MM.1S (cell line): ENCODE measurements at places on chromosomes 2 and 18.
A peak's percentile ranks its signal among the peaks of the same experiment; 100 is the strongest.

- no peak for DNase-seq
Measured at GRCh38 chr2:100213595-100213994, 71.2 kb upstream of the AFF3 start.

GRCh38 chr2:202014759-202015211 lies 18.9 kb upstream of the FZD7 start:
- DNase-seq, result no peak

DNA sequence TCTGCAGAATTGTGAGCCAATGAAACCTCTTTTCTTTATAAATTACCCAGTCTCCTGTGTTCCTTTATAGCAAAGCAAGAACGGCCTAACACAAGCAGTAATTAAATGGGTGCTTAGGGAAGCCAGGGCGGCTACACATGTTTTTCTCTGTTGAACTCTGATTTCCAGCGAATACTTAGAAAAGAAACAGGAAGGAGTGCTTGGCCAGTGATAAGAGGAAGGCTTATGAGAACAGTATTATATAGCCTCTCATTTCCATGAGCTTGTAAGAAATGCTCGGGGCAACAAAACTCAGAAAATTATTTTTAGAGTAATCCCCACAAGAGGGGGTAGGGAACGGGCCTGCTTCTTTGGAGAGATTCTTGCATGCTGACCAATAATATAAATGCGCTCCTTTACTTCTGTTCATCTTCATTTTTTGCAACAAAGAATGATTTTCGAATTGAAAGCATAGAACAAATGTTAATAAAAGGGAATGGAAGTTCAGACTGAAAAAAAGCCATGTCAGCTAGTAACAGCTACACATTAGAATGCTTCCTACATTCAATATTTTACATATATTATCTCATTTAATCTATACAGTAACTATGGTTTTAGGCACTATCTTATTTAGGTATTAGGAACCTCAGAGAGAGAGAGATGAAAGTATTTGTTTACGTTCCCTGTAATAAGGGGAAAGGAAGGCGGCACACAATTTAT lies 49.7 kb upstream of the CCDC85A start:
- DNase-seq, result no peak

- peak; percentile 62 for DNase-seq
Measured at GRCh38 chr2:157077753-157078350, 179.7 kb upstream of the GALNT5 start.

DNA sequence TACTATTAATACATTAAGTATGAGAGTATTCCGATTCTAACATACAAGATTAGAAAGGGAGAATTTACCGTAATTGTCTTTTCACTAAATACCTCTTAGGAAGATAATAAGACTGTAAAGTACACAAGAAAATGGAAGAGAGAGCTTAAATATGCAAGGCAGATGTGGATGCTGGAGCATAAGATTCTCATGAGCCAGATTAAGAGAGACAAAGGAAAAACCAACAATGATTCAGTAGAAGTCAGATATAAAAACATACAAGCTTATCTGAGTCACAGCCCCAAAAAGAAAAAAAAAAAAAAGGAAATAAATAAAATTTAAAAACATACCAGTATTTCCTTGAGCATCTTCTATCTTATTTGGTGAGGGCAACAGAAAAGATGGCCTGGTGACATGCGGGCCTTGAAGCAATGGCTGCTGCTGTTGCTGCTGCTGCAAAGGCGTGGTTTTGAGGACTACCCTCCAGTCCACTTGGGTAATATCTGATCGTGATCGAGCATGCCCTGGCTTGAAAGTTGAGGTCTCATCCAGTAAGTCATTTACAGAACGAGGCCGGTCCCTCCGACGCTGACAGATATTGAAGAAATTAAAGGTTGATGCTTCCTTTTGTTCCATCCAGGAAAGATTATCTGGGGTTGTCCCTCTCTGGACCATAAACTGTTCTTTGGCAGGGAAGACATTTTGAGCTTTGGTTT lies 24.5 kb downstream of the PLEKHM3 start:
- no peak for DNase-seq

DNA sequence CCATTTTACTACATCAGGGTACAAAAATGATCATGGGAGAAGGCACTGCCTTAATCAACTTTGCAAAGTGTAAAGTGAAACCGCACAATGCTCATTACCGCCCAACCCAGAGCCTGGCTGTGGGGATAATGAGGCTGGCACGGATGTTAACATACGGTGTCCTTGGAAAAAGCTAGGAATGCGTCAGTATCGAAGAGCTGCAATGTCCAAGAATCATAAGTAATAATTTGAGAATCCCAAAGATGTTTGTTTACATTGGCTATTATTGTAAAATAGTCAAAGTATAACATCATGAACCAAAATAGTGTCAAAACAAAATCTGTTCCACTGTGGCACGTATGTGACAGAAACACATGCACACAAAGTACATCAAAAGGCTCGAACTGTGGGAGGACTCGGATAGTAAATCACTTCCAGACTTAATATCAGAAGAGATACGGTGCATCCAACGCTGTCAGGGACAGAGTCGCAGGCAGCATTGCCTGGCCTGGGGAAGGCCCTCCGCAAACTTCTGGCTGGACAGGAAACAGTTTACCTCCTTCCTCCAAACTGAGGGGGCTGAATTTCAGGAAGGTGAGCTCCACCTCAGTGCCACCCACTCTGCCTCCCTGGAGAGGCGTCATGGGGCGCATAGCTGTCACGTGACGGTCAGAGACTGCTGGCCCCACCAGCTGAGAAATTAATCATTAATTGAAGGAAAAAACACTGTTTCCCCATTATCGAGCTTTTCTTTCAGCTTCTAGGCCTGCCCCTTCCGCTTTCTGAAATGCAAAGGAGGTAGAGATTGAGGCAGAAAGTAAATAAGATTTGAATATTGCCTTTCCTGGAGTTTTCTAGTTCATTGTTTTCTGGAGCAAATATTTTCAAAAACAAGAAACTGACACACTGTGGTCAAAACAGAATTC lies 1.8 kb upstream of the ID2 start:
- DNase-seq, result no peak

DNA sequence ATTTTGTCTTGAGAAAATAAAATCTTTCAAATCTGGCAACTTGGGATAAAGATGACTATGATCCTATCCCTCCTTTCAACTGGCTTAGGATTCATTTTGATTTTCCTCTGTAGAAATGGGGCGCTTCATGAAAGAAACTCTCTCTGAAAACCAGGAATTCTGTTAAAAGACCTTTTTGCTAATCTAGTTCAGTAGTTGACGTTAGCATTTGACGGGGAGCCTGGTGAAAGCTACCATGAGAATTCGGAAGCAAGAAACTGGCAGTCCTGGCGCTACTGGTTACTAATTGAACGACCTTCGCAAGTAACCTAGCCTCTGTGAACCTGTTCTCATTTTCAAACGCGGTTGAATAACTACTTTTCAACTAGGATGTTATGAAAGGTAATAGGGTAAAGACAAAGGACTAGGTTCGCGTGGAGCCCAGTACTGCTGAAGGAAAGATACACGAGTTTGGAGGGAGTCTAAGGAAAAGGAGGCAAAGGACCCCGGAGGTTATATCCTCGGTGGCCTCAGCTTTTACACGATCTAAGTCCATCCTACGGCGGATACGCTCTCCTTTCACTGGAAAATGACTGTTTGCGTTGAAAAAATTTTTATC lies 604 bp upstream of the STK11IP start:
- no peak for DNase-seq

DNA sequence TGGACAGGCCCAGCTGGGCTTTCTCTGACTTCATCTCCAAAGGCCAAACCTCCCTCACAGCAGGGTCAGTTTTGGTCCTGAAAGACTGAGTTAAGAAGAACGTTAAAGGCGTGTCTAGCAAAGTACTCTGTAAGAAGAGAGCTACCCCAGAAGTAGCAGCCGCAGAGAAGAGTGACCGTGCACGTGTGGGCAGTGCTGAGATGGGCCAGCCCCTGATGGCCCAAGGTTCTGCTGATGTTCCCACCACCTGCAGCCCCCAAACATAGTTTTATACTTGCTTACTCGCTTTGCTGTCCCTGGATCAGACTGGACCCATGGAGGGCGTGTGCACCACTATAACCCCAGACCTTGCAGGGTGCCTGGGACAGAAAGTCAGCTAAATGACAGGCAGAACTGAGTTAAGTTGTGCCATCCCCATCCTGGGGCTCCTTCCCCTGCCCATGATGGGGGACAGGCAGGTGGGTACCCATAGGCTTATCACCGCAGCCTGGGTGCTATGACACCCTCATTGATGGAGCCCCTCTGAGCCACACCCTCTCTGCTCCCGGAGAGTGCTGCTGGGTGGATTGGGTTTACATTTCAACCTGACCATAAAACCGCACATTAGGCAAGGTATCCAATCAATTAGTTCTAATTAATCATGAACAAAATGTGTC lies 367.3 kb upstream of the HS6ST1 start:
- DNase-seq, result no peak

- DNase-seq, result no peak
Measured at GRCh38 chr2:54470266-54470938, 14.3 kb downstream of the SPTBN1 start.

GRCh38 chr2:137942833-137943677 lies 21.2 kb upstream of the HNMT start:
- no peak for DNase-seq

DNA sequence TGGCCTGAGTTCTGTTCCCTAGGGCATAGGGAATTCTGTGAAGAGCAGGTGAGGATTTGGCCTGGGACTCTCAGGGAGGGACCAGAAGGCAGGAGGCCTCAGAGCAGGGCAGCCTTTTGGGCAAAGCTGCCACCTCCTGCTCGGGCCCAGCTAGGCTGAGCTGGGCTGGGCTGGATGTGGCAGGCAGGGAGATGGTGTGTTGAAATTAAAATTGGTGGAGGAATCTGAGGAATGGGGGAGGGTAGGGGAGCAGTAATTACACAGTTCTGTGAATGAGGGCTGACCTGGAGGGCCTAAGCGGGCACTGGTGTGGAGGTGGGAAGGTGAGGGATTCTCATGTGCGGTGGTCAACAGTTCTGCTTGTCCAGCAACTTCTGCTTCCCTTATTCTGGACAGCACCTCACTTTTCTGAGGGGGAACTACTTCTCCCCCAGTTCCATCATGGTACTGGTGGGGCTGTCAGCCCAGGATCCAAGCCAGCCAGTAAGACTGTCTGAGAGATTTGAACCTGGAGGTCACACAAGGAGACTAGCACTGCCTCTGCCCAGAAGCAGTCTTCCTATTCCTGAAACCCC lies 22.0 kb upstream of the ASPRV1 start:
- DNase-seq, result no peak

DNA sequence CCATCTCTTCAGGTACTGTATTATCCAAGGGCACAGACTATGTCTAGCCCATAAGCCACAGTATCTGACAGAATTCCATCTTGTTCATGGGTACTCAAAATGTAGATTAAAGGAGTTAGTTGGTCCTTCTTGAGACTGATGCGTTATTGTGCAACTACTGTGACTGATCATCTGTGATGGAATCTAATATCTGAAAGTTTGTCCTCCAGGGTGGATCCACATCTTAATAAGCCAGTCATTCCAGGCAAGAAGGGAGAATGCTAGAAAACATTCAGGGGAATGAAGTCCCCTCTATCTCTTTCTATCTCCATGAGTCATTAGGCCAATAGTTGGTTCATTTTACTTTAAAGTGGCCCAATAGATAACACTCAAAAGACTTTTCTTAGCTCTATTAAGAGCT lies 252.6 kb downstream of the EXOC6B start:
- DNase-seq, result no peak

DNA sequence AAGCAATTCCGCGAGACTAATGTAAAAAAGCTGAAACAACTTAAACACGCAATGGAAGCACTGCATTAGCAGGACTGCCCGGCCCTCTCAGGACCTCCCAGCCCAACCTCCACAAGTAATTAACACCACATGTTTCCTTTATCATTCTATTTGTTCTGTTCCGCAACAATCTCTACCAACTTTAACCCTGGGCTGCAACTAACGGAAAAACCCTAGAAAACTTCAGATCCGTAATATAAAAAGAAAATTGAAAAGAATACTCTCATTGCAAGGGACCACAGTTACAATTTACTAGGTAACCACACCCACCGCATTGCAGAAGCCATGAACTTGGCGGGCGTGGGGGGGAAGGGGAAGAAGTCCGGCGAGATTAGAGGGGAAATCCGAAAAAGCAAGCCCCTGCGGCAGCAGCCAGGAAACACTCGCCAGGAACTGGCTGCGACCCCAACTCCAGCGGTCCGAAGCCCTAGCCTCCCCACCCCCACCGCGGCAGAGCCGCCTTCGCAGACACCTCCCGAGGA lies 1.2 kb downstream of the EPB41L3 start:
- no peak for DNase-seq

DNA sequence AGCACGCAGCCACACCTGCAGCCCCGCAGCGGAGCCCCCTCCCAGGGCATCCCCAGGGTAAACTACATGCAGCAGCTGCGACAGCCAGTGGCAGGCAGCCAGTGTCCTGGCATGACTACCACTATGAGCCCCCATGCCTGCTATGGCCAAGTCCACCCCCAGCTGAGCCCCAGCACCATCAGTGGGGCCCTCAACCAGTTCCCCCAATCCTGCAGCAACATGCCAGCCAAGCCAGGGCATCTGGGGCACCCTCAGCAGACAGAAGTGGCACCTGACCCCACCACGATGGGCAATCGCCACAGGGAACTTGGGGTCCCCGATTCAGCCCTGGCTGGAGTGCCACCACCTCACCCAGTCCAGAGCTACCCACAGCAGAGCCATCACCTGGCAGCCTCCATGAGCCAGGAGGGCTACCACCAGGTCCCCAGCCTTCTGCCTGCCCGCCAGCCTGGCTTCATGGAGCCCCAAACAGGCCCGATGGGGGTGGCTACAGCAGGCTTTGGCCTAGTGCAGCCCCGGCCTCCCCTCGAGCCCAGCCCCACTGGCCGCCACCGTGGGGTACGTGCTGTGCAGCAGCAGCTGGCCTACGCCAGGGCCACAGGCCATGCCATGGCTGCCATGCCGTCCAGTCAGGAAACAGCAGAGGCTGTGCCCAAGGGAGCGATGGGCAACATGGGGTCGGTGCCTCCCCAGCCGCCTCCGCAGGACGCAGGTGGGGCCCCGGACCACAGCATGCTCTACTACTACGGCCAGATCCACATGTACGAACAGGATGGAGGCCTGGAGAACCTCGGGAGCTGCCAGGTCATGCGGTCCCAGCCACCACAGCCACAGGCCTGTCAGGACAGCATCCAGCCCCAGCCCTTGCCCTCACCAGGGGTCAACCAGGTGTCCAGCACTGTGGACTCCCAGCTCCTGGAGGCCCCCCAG lies 254.1 kb downstream of the GLI2 start:
- no peak for DNase-seq

- no peak for DNase-seq
Measured at GRCh38 chr2:202486351-202486750, 110.2 kb downstream of the BMPR2 start.

GRCh38 chr2:38740851-38741731 lies 10.1 kb downstream of the SRSF7 start:
- peak; percentile 48 for DNase-seq

- no peak for DNase-seq
Measured at GRCh38 chr2:133377021-133377481, 191.2 kb downstream of the NCKAP5 start.

- no peak for DNase-seq
Measured at GRCh38 chr2:231278868-231279267, 80.4 kb downstream of the ARMC9 start.

GRCh38 chr2:174059884-174060244 lies 94.7 kb upstream of the SP3 start:
- DNase-seq, result no peak

GRCh38 chr2:85926931-85927661 lies 38.3 kb upstream of the ST3GAL5 start:
- no peak for DNase-seq

GRCh38 chr2:134207589-134208209 lies 46.2 kb upstream of the MGAT5 start:
- peak; percentile 57 for DNase-seq
